NCI-H2081 (cell line): ENCODE measurements at places on chromosomes 5 and 9.

DNA sequence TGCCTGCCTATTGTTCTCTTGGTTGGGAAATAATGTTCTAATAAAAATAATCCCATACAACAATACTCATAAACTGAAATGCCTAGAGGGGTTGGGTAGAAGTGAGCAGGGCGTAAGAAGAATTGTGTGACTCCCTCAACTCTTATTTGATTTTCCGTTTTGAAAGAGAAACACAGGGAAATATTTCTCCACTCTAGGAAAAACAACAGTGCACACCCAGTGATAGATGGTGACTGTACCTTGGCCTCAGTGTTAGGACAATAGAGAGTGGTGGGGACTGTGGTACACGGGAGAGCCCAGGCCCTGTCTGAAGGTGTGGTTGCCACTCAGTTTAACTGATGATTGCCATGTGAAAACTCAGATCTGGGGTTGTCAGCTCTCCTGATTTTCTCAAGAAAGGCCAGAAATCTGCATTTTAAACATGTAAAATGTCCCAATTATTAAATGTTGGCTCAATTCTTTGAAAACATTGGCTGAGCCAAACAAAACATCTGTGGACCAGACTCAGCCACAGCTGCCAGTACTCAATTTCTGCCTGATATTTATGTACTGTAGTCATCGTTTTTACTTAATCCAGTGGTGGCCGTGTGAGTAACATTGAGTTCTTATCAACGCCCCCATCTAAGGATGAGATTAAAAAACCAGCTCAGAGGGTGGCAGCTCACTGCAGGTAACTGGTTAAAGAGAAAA, 103.8 kb upstream of the ZNF618 start:
- DNase-seq: no peak

DNA sequence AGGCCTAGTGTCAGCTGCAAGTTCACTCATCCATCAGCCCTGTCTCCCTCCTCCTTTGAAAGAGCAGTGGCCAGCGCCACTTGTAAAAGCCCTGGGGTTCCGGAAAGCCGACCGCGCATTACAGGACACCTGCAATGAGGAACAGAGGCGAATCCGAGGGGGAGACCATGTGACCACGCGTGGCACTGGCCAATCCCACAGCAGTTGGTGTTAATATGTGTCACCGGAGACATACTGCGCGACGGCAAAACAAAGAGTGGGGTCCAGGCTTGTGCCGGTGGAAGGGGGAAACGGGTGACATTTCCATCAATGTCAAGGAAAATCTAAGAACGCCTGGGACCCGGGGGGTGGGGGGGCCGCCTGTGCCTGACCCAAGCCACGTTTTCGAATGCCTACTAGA, 480.8 kb downstream of the SPATA31A7 start:
- no peak for DNase-seq

DNA sequence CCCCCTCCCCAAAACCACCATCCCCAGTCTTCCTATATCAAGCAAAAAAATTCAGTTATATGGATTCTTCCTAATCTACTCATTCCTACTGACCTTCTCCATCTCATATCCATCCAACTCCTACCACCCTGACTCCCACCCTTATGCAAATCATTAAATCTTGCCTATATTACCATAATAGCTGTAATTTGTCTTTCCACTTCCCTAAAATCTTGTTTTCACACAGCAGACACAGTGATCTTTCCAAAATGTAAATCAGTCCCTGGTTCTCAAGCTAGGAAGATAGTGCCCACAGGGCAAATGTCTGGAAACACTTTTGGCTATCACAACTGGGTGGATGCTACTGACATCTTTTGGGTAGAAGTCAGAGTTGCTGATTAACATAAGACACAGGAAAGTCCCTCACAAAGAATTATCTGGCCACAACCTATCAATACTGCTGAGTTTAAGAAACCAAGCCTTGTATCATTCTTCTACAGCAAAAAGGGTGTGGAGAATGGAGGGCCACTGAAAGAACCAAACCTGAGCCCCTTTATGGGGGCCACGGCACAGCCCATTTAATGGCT, 1.4 kb downstream of the SRA1 start:
- no peak for DNase-seq

- no peak for DNase-seq
Observed at GRCh38 chr9:112753725-112754124, 3.2 kb downstream of the SNX30 start.

GRCh38 chr9:129572052-129572425, 48.9 kb downstream of the C9orf50 start:
- DNase-seq: no peak

GRCh38 chr5:157793301-157793700, 49.8 kb downstream of the LSM11 start:
- DNase-seq: no peak

DNA sequence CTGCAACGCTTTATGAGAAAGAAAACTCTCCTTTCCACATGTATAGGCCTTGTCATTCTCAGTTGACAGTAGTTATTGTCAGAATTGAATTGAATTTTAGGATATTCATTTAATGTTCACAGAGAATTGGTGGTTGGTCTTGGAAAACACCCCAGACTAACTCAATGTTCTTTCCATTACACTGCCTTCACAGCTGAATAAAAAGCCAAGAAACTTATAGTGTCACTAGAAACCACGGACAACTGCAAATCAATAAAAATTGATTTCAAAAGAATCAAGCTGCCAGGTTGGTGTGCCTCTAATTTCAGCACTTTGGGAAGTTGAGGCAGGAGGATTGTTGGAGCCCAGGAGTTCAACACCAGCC, 38.9 kb upstream of the IQGAP2 start:
- no peak for DNase-seq

GRCh38 chr5:31832966-31833365, 194.0 kb downstream of the PDZD2 start:
- no peak for DNase-seq

- no peak for DNase-seq
Observed at GRCh38 chr5:115366223-115366622, 69.8 kb upstream of the CCDC112 start.

DNA sequence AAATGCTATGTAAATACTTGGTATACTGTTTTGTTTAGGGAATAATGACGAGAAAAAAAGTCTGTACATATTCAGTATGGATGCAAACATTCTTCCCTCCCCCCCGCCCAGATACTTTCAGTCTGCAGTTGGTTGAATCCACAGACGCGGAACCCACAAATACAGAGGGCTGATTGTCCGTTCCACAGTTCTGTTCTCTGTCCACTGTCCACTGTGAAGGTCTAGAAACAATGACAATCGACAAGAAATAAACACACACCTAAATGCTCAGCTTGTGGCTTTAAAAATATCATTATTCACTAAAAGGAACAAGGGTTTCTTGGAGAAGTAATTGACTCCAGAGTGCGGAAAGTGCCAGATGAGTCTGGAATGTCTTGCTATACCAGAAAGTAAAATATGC, 109.1 kb downstream of the TMEM161B start:
- no peak for DNase-seq
